ENCODE measurements at places on chromosomes 2 and 18.
A peak's percentile ranks its signal among the peaks of the same experiment; 100 is the strongest.

DNA sequence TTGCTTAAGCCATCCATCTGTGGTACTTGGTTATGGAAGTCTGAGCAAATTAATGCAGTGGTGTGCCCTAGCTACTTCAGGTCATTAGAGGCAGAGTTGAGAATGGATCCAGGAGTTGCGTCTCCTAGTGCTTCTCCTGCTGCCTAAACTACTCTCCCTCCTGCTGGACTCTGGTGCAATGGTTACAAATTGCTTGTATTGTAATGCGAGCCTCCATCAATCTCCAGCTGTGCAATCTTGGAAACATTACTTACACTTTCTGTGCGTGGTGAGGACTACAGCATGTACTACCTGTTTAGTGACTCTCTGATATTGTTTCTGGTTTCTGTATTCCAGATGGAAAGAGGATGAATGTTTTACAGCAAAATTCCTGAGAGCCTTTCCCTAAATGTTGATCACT is 119.0 kb upstream of the CYRIA start:
- H3K36me3 ChIP-seq, result no peaks in the 10 kb centered on the region
- H3K27ac ChIP-seq, result no peak overlapping the region

DNA sequence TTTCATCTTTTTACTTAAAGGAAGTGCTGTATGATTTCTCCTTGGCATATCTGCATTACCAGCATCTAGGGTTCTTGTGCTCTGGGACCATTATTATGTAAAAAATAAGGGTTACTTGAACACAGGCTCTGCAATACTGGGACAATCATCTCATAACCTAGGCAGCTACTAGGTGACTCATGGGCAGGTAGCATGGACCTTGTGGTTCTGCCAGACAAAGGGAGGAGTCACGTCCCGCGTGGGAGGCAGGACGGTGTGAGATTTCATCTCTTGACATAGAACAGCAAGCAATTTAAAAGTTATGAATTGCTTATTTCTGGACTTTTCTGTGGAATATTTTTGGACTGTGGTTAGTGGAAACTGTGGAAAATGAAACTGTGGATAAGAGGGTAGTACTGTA is 34.1 kb downstream of the ASAP2 start:
- no peaks in the 10 kb centered on the region for H3K36me3 ChIP-seq
- no peak overlapping the region for H3K27ac ChIP-seq
- H3K4me1 ChIP-seq, result no peaks in the 10 kb centered on the region
- DNase-seq, result no peak

- no peak for DNase-seq
- H3K36me3 ChIP-seq, result no peaks in the 10 kb centered on the region
- no peak overlapping the region for H3K27ac ChIP-seq
Measured at GRCh38 chr2:200174433-200175216, 131.9 kb upstream of the SPATS2L start.

DNA sequence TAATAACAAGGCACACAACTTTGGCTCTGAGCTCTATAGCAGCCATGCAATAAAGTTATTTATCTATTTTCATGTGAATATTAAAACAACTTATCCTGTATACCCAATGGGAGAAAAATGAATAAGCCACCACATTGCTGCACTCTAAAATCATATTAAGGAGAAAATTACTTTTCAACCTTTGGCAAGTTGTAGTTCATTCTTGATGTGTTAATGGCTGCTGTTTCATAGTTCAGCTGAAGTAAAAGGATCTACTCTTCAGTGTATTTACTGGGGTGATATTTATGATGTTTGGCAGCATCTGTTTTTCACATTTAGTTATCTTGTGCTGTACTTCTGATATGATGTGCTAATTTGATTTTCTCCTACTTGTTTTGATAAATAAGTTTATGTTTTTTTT is 71.8 kb downstream of the TMEFF2 start:
- no peak overlapping the region for H3K27ac ChIP-seq
- no peak overlapping the region for H3K4me3 ChIP-seq
- no peaks in the 10 kb centered on the region for H3K4me1 ChIP-seq
- no peak for DNase-seq

GRCh38 chr18:12428923-12429322 is 21.2 kb downstream of the PRELID3A start:
- H3K4me3 ChIP-seq, result no peak overlapping the region
- H3K27me3 ChIP-seq, result no peaks in the 10 kb centered on the region
- no peak overlapping the region for H3K27ac ChIP-seq
- peaks cover 11% of the 10 kb centered on the region for H3K36me3 ChIP-seq
- no peak for DNase-seq
- H3K4me1 ChIP-seq, result no peaks in the 10 kb centered on the region

GRCh38 chr2:197958592-197959150 is 154.3 kb downstream of the PLCL1 start:
- H3K27ac ChIP-seq, result no peak overlapping the region
- no peaks in the 10 kb centered on the region for H3K4me1 ChIP-seq
- H3K27me3 ChIP-seq, result no peaks in the 10 kb centered on the region
- no peaks in the 10 kb centered on the region for H3K36me3 ChIP-seq
- no peak overlapping the region for H3K4me3 ChIP-seq

- no peak for DNase-seq
- H3K4me3 ChIP-seq, result no peak overlapping the region
- peaks cover 2% of the 10 kb centered on the region for H3K4me1 ChIP-seq
Measured at GRCh38 chr2:9939587-9940485, 11.7 kb upstream of the GRHL1 start.

GRCh38 chr2:108536133-108536780 is 2.0 kb downstream of the LIMS1 start:
- no peak for DNase-seq
- H3K4me1 ChIP-seq, result peaks cover 20% of the 10 kb centered on the region
- peaks cover 4% of the 10 kb centered on the region for H3K36me3 ChIP-seq
- H3K27ac ChIP-seq, result no peak overlapping the region
- H3K4me3 ChIP-seq, result peak overlapping the region; percentile 22

DNA sequence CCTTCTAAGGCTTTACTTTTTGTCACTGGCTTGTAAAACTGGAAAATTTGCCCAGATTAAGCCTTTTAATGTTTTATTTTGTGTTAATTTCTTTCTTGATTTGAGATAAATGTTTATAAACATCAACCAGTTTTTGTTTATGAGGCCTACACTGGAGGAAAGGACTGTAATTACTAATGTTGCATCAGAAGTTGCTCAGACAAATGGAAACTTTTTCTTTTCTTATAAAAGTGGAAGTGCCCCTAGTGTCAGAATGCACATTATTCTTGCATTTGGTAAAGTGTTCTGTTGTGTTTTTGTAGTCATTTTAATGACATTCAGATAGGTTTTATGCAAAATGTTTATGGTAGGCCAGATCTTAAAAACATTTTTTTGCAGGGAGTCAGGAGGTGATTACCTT is 25.3 kb downstream of the LCLAT1 start:
- no peak for DNase-seq
- H3K27ac ChIP-seq, result no peak overlapping the region
- no peak overlapping the region for H3K4me3 ChIP-seq

GRCh38 chr2:206158563-206159345 is 490 bp downstream of the NDUFS1 start:
- H3K4me3 ChIP-seq, result peak overlapping the region; percentile 98
- H3K36me3 ChIP-seq, result peaks cover 29% of the 10 kb centered on the region
- no peak for DNase-seq
- no peaks in the 10 kb centered on the region for H3K27me3 ChIP-seq
- H3K27ac ChIP-seq, result peak overlapping the region; percentile 99

DNA sequence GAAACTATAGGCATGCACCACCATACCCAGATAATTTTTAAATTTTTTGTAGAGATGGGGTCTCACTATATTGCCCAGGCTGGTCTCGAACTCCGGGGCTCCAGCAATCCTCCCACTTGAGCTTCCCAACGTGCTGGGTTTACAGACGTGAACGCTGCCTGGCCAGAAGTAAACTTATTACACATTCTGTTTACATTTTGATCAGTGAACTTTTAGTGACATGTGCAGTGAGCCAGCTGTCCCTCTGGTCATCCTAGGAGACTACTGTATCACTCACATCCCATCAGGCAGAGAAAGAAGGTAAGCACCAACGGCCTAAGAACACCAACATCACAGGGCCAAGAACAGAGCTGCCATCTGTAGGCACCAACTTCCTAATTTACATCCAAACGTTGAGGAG is 22.2 kb downstream of the NDUFA10 start:
- peaks cover 28% of the 10 kb centered on the region for H3K36me3 ChIP-seq
- H3K27me3 ChIP-seq, result no peaks in the 10 kb centered on the region
- no peak overlapping the region for H3K27ac ChIP-seq
- no peak for DNase-seq
- no peaks in the 10 kb centered on the region for H3K4me1 ChIP-seq

DNA sequence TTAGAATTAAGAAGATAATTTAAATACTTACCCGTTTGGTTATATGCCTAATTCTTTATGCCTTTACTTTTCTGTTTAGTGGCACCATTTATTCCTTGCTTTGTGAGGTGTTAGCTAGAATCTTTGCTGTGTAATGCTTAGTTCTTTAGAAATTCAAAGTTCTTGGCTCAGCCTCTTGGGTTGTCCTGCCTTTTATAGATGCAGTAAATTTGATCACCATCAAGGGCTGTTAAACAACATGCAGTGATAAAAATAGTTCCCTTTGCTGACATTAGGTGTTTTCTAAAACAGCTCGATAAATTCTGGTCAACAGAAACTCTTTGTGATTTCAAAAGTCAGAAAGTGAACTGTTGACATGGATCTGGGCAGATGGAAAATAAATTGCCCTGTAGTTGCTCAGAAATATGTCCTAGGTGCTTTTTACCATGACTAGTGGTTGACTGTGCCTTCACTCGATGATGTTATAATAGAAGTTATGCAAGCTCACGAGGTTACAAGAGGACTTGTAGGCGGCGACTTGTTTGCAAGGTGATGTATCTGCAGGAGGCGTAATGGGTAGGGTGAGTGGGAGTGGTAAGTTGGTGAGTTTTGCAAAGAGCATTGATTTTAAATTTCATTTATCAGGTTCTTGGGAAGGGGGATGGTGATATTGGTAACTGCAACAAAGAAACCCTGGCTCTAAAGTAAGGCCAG is 52.1 kb downstream of the LRRTM1 start:
- DNase-seq, result no peak
- no peaks in the 10 kb centered on the region for H3K27me3 ChIP-seq
- no peak overlapping the region for H3K4me3 ChIP-seq

GRCh38 chr18:9594823-9595596 is 19.3 kb downstream of the PPP4R1 start:
- no peak overlapping the region for H3K27ac ChIP-seq
- no peak for DNase-seq
- H3K4me1 ChIP-seq, result peaks cover 27% of the 10 kb centered on the region
- no peaks in the 10 kb centered on the region for H3K27me3 ChIP-seq

- peak overlapping the region; percentile 48 for H3K27ac ChIP-seq
- peaks cover 19% of the 10 kb centered on the region for H3K4me1 ChIP-seq
- DNase-seq, result no peak
Measured at GRCh38 chr2:30608643-30609042, 161.6 kb downstream of the LCLAT1 start.

GRCh38 chr18:58754544-58755068 is 83.3 kb downstream of the MALT1 start:
- H3K27me3 ChIP-seq, result no peaks in the 10 kb centered on the region
- H3K36me3 ChIP-seq, result peaks cover 17% of the 10 kb centered on the region
- DNase-seq, result peak; percentile 39
- peaks cover 21% of the 10 kb centered on the region for H3K4me1 ChIP-seq
- H3K4me3 ChIP-seq, result no peak overlapping the region

GRCh38 chr2:2795438-2796091 is 464.5 kb upstream of the MYT1L start:
- no peaks in the 10 kb centered on the region for H3K4me1 ChIP-seq
- H3K27ac ChIP-seq, result no peak overlapping the region
- no peak for DNase-seq
- H3K4me3 ChIP-seq, result no peak overlapping the region

- peaks cover 29% of the 10 kb centered on the region for H3K27me3 ChIP-seq
- no peak overlapping the region for H3K4me3 ChIP-seq
- DNase-seq, result no peak
- no peaks in the 10 kb centered on the region for H3K4me1 ChIP-seq
- no peaks in the 10 kb centered on the region for H3K36me3 ChIP-seq
- no peak overlapping the region for H3K27ac ChIP-seq
Measured at GRCh38 chr2:217729421-217730053, 273.3 kb downstream of the TNS1 start.

GRCh38 chr2:16950436-16950835 is 284.8 kb upstream of the CYRIA start:
- H3K27me3 ChIP-seq, result no peaks in the 10 kb centered on the region
- no peaks in the 10 kb centered on the region for H3K4me1 ChIP-seq
- H3K4me3 ChIP-seq, result no peak overlapping the region
- no peak for DNase-seq
- no peaks in the 10 kb centered on the region for H3K36me3 ChIP-seq

- peaks cover 25% of the 10 kb centered on the region for H3K27me3 ChIP-seq
- H3K4me1 ChIP-seq, result no peaks in the 10 kb centered on the region
- DNase-seq, result no peak
- H3K36me3 ChIP-seq, result no peaks in the 10 kb centered on the region
Measured at GRCh38 chr2:23414871-23415270, 29.9 kb downstream of the KLHL29 start.

DNA sequence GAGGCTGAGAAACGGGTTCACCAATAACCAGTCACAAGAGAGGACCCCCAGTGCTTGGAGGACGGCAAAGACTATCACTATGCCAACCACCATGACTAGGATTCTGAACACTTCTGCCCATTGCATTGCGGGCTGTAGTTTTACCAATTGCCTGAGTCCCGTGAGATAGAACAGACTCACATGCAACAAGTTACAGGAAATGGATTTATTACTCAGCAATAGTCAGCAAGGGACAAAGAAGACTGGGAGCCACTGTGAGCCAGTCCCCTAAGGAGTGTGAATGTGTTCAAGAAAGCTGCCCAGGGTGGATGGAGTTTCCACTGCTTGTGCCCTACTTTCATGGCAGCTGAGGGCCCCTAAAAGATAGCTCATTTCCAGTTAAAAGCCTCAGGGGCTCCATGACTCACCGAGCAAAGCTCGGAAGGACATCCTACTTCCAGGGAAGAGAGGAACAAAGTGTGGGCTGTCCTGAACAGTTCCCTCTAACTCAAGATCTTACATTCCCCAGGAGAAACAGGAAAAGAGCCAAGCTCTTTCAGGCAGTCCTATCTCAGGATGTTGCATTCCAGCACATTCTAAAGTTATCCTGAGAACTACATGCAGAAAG is 54.4 kb downstream of the SLC4A3 start:
- peaks cover 4% of the 10 kb centered on the region for H3K36me3 ChIP-seq
- H3K4me3 ChIP-seq, result no peak overlapping the region
- no peak for DNase-seq
- no peak overlapping the region for H3K27ac ChIP-seq

DNA sequence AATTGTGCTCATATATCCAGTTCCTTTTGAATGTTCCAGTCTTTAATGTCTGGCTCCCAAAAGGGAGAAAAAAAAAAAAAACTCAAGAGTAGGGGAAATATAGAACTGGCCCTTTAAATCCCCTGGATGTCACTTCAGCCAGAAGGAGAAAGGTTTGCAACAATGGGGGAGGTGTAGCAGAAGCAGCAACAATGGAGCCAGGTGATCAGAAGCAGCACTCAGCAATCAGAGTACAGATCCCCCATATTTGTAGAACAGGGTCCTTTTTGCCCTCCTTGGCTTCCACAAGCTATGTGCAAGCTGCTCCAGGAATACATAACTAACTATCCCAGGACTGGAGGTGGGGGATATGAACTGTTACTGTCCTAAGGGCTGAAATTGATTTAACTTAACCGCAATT is 25.8 kb upstream of the ZNF397 start:
- H3K4me3 ChIP-seq, result no peak overlapping the region
- H3K27me3 ChIP-seq, result no peaks in the 10 kb centered on the region
- DNase-seq, result no peak
- no peaks in the 10 kb centered on the region for H3K36me3 ChIP-seq
- H3K27ac ChIP-seq, result no peak overlapping the region

GRCh38 chr2:122478771-122479170 is 723.3 kb downstream of the TSN start:
- no peak for DNase-seq
- H3K36me3 ChIP-seq, result no peaks in the 10 kb centered on the region

All from stimulated activated naive B cell treated with anti-CD40 and anti-IgM and Interleukin-4, amounts not matched to agents 10 μg/mL and 1 μg/mL and 100 μg/mL, for 72 hours (primary cell).